ENCODE measurements at places on chromosomes 7 and 10.

DNA sequence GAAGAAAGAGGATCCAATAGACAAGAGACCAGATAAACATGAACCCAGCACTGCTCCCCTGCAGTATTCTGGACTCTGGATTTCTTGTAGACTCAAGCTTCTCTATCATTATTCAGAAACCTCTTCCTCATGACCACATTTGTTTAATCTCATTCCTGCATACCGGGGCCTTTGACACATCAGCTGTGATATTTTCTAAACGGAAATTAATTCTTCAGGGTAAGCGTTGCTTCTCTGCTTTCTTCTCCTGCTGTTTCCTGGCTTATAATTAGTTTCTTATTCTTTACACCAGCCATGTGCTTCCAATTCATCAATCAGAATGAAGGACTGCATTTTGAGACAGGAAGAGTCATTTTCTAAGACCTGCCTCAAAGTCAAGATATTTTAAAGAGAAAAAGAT is 54.2 kb upstream of the TARP start:
- DNase-seq, result no peak

DNA sequence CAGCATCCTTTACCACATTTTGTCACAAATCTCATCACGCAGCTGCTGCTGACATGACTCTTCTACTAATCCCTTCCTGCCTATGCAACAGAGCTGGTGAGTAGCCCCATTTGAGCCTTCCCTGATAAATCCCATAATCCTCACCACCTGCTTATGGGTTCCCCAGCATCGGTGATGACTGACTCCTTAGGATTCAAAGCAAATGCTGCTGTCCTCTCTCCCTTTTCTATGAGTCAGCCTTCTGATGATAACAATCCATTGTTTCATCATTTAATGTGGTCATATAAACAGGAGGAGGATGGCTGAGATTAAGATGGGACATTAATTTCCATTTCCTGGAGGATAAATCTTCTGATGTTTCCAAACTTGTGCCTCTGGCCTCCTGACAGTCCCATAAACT is 73.4 kb downstream of the SORCS1 start:
- DNase-seq, result no peak

DNA sequence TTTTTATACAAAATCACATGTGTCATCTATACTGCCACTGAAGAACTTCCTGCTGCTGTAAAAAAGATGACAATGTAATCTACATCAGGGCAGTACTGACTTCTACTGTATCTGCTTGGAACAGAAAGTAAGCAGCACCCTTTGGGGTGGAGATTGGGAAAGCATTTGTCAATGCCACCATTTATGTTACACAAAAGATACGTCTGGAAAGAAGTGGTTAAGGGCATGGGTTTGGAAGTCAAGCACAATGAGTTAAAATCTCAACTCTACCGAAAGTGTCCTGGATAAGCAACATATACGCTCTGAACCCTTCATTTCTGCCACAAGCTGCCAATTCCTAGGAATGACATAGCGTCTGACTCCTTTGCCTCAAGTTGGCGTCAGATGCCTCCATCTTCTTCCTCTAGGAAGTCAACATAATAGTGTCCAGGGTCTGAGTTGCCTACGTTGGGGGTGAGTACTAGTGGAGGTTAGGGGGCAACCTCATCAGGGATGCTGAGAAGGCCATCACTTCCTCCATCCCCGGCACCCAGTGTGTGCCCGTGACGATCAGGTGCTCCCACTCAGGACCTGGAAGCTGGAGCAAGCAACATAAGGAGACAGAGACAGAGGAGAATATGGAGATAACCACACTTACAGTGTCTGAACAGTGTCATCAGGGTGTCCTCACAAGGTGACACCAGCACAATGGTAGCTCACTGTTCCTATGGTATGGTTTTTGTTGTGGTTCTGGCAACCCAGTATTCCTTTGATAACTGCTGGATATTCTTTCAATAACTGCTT is 58.3 kb downstream of the SGMS1 start:
- no peak for DNase-seq

GRCh38 chr7:2523461-2523936 is 3.9 kb downstream of the LFNG start:
- DNase-seq, result no peak

GRCh38 chr7:50814166-50814565 is 31.5 kb upstream of the GRB10 start:
- no peak for DNase-seq

- DNase-seq, result no peak
These were observed 44.1 kb upstream of the ADRB1 start for GRCh38 chr10:113999531-113999930.

DNA sequence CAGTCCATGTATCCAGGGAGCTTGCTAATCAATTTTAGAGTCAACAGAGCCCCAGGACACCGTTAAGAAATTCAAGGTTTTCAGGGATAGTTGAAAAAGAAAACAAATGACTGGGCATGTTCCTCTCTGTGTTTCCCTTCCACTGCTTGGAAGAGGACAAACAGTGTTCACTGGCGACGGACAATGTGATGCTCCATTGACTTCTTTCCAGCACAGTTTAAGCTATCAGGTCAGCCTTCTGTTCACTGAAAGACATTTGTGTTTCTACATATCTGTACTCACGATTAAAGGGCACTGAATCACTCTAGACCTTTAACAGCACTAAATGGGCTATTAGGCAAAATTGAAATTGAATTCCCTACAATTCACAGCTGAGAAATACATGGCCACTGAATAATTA is 123.6 kb downstream of the RNLS start:
- DNase-seq, result no peak

DNA sequence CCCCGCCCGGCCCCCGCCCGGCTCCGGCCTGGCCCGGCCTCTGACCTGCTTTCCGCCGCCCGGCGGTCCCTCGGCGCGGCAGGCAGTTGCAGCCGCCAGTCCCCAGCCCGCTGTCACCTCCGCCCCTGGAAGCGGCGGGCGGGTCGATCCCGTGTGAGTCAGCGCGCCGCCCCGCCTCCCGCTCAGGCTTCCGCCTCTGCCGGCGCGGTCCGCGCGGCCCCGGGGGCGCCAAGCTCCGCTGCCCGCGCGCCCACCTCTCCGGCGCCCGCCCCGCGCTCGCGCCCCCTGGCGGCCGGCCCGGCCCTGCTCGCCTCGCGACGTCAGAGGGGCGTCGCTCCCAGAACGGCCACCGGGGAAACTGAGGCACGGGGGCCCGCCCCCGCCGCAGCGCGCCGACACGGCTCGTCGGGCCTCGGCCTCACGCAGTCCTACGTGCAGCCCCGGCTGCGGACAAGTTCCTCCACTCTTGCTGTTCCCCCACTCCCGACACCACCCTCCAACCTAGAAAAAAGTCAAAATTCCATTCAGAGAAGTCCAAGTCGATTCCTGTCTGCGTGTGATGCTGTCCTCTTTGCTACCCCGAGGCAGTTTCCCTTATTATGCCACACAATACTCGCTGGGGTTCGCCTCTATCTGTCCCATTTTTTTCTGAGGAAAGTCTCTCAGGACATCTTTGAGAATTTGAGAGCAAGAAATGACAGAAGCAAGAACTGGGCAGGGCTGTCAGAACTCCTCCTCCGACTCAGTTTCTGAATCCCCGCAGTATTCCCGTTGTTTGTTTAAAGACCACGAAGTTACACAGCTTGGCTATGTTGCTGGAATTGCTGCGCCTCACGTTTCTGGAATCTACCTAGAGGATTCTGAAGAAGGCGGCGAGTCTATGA is at the start of gene DNMBP:
Gene DNMBP (minus strand): TSS at position 155 of the 884 bp plus-strand sequence. CDS start 37,823 bp downstream, outside the sequence.
- peak; percentile 91 for DNase-seq

DNA sequence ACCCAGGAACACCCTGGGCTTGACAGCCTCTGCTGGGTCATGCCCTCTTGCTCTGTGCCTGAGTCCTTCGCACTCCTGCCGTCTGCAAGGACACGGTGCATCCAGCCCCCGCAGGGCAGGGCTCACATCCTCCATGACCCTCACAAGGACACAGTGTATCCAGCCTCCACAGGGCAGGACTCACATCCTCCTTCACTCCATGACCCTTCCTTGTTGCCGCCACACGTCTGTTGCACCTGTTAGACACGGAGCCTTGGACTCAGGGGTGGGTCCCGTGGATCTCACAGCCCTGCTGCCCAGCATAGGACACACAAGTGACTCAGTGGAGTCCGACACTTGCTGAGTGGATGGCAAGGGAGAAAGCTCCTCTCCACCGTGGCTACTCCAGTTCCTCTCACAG is 500.8 kb downstream of the DNAJB6 start:
- no peak for DNase-seq

GRCh38 chr7:17632384-17632783 is 307.9 kb downstream of the SNX13 start:
- DNase-seq, result no peak

- no peak for DNase-seq
These were observed 59.9 kb downstream of the WDFY4 start for GRCh38 chr10:48744587-48744986.

- no peak for DNase-seq
These were observed 118.7 kb upstream of the COL1A2 start for GRCh38 chr7:94276027-94276426.

DNA sequence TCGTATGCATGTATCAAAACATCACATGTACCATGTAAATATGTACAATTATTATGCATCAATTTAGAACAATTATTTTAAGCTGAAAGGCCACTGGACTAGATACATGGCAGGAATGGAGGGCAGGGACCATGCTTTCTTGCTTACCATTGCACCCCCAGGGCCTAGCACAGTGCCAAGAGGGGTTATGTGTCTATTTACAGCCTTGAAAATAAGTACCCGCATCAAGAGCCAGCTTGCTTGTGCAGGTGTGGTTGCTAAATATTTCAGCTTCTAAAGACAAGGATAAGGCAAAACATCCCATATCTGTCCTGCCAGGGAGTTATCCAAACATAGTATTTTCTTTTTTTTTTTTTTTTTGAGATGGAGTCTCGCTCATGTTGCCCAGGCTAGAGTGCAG is 14.7 kb upstream of the OAT start:
- DNase-seq, result no peak

Measured in NB4 (cell line).